ENCODE measurements at places on chromosomes 3 and 15.

GRCh38 chr15:46343196-46343935, 708.5 kb downstream of the SQOR start:
- no peak for DNase-seq

DNA sequence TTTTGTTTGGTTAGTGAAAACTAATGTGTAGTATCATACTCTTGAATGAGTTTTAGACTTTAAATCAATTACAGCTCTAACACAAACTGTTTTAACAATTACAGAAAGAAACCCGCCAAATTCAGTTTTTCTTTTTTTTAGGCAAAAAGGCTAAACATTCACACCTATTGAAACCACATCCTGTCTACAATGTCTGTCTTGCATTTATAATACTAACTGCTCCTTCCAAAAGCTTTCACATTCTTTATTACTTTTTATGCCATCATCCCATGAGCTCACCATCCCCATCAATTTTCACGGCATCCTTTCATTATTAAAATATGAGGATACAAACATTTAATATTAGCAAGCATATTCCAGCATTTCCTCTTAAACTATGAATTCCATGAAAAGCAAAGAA, 593.3 kb downstream of the FOXP1 start:
- DNase-seq, result no peak

- peak; percentile 62 for DNase-seq
Observed at GRCh38 chr3:62261121-62261520, 112.2 kb downstream of the FEZF2 start.

DNA sequence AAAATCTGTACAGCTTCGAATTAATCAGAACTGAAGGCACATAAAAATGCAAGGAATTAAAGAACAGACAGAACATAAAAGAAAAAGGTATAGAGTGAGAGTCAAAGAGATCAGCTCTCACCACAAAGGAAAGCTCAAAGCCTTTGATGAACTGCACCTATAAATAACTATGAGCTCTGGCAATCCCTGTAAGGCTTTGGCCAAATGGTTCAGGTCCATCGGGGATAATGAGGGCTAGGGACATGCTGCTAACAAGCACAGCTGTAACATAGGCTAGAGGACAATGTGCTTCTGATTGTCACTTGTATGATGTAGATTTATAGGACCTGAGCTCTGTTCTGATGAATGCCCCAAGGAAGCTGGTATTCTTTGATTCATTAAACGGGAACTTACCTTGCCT, 113.9 kb upstream of the MRPL3 start:
- no peak for DNase-seq

DNA sequence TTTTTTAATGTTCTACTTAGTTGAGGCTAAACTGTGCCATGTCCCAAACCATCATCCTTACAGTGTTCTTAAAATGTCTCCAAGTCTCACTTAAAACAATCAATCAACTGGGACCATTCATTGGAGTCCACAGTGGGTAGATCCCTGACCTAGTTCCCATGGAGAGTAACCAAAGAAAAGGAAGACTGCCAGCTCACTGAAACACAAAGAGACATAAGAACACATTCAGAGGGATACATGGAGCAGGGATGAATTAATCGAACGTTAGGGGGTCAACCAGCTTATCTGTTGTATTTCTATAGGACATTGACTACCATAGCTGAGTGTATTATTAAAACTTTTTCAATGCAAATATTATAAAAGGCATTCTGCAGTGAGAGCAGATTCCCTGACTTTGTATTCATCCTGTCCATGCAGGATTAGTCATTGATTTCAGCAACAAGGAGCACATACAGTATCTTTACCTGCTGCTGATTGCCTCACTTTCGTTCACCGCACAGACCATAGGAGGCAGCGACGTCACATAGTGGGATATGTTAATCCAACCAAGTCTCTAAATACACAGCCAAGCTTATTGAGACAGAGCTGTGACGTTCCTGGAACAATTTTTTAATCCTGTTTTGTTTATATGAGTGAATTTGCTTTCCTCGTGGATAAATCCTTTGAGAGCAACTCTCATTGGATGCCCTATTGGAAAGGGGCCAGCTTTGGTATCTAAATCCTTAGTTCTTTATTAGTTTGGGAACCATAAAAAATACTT, 364.9 kb upstream of the RBMS3 start:
- DNase-seq, result no peak

DNA sequence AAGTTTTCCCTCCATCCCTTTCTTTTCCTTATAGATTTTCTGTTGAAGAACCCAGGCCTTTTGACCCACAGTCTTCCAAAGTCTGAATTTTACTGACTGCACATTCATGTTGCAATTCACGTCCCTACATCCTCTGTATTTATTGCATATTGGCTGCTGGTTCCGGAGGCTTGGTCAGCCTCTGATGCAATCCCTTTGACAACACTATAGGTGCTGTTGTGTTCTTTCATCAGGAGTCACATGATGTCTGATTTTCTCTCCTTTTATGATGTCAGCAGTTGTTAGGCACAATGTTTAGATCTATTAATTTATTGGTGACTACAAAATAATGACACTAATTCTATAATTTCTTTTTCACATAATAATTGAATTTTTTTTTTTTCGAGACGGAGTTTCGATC, 8.7 kb downstream of the CYP1A1 start:
- DNase-seq, result no peak

DNA sequence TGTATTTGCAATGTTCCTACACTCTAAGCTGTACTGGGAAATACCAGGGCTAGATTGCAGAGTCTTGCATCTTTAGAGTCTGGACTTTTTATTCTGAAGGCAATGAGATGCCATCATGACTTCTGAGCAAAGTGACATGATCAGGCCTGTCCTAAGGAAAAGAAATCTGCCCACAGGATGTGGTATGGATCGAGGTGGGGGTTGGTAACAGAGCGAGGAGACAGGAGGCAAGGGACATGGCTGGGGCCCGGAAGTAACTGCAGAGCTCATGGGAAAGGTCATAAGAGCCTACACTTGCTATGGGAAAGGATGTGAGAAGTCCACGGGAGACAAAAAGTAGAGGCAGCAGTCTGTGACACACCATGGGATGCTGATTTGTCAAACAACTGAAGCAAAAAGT, 121.5 kb downstream of the OXNAD1 start:
- DNase-seq, result no peak

- no peak for DNase-seq
Observed at GRCh38 chr3:150094150-150094933, 123.6 kb upstream of the PFN2 start.

GRCh38 chr15:60745469-60746061, 266.6 kb upstream of the ICE2 start:
- DNase-seq, result no peak

- DNase-seq, result peak; percentile 54
Observed at GRCh38 chr3:138347960-138348753, at the start of gene MRAS. Gene MRAS (plus strand): TSS chr3:138348579. CDS start chr3:138372884, 24,305 bp downstream.

- no peak for DNase-seq
Observed at GRCh38 chr15:83697716-83698115, 43.8 kb downstream of the ADAMTSL3 start.

GRCh38 chr3:27861046-27862036, 139.2 kb upstream of the EOMES start:
- no peak for DNase-seq

GRCh38 chr3:138361561-138361971, 13.2 kb downstream of the MRAS start:
- DNase-seq, result no peak

GRCh38 chr15:67105991-67106763, 40.8 kb downstream of the SMAD3 start:
- DNase-seq, result no peak

DNA sequence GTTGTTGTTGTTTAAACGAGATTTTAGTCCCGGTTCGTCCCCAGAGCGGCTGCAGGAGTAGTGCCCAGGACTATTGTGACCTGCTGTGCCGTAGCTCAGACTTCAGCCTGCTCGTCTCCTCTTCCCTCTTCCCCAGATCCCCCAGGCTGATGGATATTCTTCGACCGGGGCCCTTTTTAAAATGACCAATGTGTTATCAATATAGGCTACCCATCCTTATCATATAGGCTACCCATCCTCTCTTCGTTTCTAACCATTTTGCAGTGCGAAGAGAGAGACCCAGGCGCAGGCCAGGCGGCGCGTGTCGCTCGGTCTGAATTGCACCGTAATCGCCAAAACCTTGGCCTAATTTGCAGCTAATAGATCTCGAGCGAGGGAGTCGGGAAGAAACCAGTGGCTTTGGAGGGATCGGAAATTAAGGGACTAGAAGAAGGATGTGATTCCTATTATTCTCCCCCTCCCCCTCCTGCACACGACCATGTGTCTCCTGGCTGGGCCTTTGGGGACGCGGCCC, 23.0 kb downstream of the NR2F2 start:
- no peak for DNase-seq

- DNase-seq, result no peak
Observed at GRCh38 chr3:114216186-114216970, 21.0 kb downstream of the ZNF80 start.

DNA sequence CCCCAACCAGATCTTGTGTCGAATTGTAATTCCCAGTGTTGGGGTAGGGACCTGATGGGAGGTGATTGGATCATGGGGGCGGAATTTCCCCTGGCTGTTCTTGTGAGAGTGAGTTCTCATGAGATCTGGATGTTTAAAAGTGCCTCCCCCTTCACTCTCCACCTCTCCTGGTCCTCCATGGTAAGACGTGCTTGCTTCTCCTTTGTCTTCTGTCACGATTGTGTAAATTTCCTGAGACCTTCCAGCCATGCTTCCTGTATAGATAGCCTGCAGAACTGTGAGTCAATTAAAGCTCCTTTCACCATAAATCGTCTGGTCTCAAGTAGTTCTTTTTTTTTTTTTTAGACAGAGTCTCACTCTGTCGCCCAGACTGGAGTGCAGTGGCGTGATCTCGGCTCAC, 42.3 kb downstream of the NR1D2 start:
- DNase-seq, result no peak

DNA sequence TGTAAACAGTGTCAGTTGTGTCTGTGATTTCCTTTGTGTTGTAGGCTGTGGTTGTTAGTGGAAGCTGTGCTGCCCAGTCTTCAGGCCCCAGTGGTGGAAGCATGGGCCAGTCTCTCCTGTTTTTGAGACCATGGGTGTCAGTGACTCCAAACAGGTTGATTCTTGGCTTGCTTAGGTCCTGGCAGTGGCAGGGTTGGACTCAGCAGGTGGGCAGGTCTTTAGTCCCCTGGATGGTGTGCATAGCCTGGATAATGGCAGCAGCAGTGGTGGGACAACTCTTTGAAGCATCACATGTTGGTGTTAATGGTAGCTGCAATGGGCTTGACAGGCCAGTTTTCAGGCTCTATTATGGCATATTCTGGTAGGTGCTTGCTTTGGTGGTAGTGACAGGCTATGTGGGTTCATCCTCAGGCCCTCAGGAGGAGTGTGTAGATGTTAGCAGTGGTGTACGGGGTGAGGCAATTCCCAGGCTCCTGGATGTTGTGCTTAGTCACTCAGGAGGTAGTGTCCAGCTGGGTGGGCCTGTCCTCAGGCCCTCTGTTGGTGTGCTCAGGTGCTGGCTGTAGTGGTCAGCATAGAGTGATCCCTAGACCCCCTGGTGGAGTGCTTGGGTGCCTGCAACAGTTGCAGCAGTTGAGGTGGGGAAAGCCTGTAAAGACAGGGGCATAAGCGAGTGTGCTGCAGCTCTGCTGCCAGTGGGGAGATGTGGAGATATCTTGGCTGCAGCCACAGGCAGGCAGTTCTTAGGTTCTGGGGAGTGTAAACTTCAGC, 596.7 kb downstream of the PDCD6IP start:
- DNase-seq, result no peak

- DNase-seq, result no peak
Observed at GRCh38 chr15:99296386-99296785, 45.1 kb downstream of the LRRC28 start.

- DNase-seq, result peak; percentile 76
Observed at GRCh38 chr3:197372047-197372661, 73.7 kb upstream of the DLG1 start.

GRCh38 chr3:83913381-83913780, 1045.4 kb upstream of the CADM2 start:
- DNase-seq, result no peak

- DNase-seq, result peak; percentile 40
Observed at GRCh38 chr3:32340039-32340438, 51.6 kb upstream of the CMTM7 start.

DNA sequence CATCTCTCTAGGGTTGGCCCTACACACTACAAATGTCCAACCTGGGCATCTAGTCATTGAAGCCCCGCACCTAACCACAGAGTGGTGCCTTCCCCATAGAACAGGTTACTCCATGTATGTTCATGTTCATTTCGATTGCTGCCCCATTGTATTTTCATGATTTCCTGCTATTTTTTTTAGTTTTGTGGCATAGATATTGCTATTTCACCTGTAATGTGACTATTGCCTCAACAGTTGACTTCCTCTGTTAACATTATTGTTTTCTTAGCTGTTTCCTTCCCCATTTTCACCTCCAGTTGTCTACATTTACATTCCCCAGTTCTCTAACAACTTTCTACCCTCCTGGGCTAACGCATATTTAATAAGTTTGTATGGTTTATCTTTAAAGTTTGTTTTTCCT, 137.7 kb upstream of the RBMS3 start:
- DNase-seq, result no peak

DNA sequence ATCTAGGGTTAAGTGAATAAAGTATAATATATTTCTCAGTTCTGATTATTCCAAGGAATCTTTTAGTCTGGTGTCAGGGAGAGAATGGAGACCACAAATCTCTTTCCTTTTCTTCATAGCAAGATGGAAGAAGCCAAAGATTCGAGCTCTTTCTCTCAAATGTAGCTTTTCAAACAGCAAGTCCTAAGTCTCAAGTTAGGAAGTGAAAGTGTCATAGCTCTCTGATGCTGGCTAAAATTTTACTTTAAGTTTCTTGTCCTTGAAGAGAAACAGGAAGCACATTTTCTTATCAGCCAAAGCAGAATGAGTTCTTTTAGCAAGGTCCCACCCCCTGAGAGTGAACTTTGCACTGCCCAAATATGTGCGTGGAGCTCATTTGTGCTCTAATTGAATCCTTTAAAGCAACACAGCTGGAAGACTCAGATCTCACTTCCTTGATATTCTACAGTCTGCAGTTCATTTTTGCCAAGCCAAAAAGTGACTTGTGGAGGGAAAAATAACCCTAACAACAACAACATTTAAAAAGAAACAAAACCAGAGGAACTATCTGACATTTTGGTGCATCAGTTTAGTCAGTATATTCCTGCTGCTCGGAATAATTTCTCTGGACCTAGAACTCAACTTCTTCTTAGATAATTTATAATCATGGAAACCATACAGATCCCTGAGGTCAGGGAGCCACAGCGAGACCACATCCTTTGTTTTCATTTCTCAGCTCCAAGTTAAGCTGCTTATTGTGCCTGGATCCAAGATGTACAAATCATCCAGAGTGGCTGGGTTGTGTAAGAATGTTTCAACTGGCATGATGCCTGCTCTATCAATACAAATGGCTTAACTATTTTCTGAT, 238.7 kb upstream of the P2RY1 start:
- no peak for DNase-seq

- no peak for DNase-seq
Observed at GRCh38 chr3:126476166-126477060, 722 bp upstream of the ZXDC start.
